ENCODE measurements at places on chromosomes 5 and 9. TPM values are rescaled to one million over a fixed set of nuclear protein-coding genes. Genes with fewer than 3 reads are reported as not detected.

Gene REEP5
- total RNA-seq, result 44.8 TPM

Gene TRAF1
- total RNA-seq, result 2.4 TPM

Gene UGCG
- 11.8 TPM for total RNA-seq

Gene FGF10
- not detected for total RNA-seq

Gene CCL27
- not detected for total RNA-seq

Gene PCDHB7
- total RNA-seq, result 0.79 TPM

Gene GOLM1
- 67.1 TPM for total RNA-seq

Gene LRRC19
- not detected for total RNA-seq

Gene TAL2
- not detected for total RNA-seq

Gene TESK1
- 19.6 TPM for total RNA-seq

Gene PCDHA4
- total RNA-seq, result 0.79 TPM

Gene GFI1B
- under 0.01 TPM for total RNA-seq

Gene NR5A1
- total RNA-seq, result not detected

Gene TXN
- total RNA-seq, result 335 TPM

Gene SLC4A9
- not detected for total RNA-seq

Gene ZNF608
- total RNA-seq, result 24.7 TPM

Gene FAXDC2
- total RNA-seq, result 8.7 TPM

Gene TRMO
- total RNA-seq, result 22.4 TPM

Gene PAEP
- not detected for total RNA-seq

Gene RNF183
- total RNA-seq, result not detected

Gene PCDHB14
- 0.22 TPM for total RNA-seq

Gene IL7R
- total RNA-seq, result 0.39 TPM

Gene CATSPER3
- total RNA-seq, result not detected

Gene ANKRD33B
- 3.0 TPM for total RNA-seq

Gene CXCL14
- total RNA-seq, result not detected

Gene PCDHB6
- 0.39 TPM for total RNA-seq

Measured in placental epithelial cell (primary cell).